ENCODE measurements at places on chromosomes 4 and X. TPM values are rescaled to one million over a fixed set of nuclear protein-coding genes. Genes with fewer than 3 reads are reported as not detected.

DNA sequence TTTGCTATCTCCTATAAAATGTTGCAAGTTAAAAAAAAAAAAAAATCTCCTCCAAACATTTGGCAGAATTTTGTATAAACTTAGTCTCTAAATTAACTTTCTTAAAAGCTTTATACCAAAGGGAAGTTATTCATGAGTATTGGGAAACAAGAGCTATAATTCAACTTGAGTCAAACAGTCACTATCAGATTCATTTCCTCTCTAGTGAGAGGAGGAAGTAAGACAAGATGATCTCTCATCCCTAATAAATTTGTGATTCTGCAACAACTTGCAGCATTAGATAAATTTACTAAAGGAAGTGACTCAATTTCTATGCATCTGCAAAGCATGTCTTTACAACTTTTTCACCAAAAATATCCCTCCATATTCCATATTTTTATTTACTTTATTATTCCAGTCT lies 135.4 kb upstream of the GNPDA2 start:
- H3K27me3 ChIP-seq, result no peaks in the 10 kb centered on the region
- no peaks in the 10 kb centered on the region for H3K36me3 ChIP-seq
- DNase-seq, result no peak
- no peaks in the 10 kb centered on the region for H3K4me1 ChIP-seq

DNA sequence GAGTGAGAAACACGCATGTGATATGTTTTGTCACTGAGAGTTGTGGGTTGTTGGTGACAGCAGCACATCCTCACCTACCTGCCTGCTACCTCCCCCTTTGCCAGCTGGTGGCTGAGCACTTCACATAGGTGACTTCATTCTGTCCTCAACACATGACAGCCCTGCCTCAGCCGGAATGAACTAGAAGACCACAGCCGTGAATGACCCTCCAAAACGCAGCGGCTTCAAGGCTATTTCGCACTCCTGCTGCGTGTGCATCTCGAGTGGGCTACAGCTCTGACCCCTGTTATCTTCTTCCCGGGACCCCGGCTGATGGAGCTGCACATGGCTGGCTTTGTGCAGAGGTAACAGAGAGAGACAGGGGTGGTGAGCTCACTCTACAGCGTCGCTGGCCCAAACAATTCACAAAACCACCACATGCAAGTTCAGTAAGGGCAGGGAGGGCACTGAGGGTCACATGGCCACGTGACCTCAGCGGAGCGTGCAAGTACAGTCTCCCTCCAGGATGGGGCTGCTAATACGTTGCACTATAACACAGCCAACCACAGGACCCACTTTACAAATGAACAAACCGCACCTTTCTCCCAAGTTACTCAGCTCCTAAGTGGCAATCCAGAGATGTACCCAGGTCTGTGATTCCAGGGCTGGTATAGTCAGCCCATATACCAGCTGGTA lies 6.3 kb upstream of the PPP2R2C start:
- H3K4me1 ChIP-seq, result no peaks in the 10 kb centered on the region
- no peak overlapping the region for H3K4me3 ChIP-seq
- H3K36me3 ChIP-seq, result no peaks in the 10 kb centered on the region
- DNase-seq, result peak; percentile 5

GRCh38 chr4:75708218-75708691 lies 16.1 kb upstream of the USO1 start:
- H3K27me3 ChIP-seq, result no peaks in the 10 kb centered on the region
- no peak for DNase-seq
- H3K4me1 ChIP-seq, result no peaks in the 10 kb centered on the region
- no peak overlapping the region for H3K4me3 ChIP-seq
- H3K27ac ChIP-seq, result peak overlapping the region; percentile 69
- peaks cover 1% of the 10 kb centered on the region for H3K36me3 ChIP-seq

GRCh38 chr4:40241941-40242340 lies 45.1 kb downstream of the RHOH start:
- H3K4me1 ChIP-seq, result peaks cover 1% of the 10 kb centered on the region
- H3K36me3 ChIP-seq, result no peaks in the 10 kb centered on the region
- no peak for DNase-seq
- H3K27ac ChIP-seq, result no peak overlapping the region

DNA sequence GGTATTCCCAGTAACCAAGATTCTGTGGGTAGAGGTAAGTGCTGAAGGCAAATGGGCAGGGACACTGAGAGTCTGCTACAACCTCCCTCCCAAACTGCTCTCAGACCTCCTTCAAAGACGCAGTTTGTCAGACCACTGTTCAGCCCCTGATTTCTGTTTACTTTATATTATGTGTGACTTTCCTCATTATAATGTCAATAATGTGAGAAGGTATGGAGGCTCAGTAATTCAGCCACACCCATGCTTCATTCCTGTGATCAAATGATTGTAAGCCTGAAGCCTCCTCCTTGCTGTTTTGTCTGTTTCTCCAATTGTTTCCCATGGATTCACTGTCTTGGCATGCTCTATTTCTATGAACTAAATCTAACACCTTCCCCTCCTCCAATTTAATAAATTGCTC lies 75.6 kb downstream of the SYTL5 start:
- H3K4me3 ChIP-seq, result no peak overlapping the region
- DNase-seq, result no peak
- no peaks in the 10 kb centered on the region for H3K27me3 ChIP-seq

GRCh38 chr4:25667931-25668557 lies 12.4 kb downstream of the SLC34A2 start:
- peaks cover 2% of the 10 kb centered on the region for H3K4me1 ChIP-seq
- no peak overlapping the region for H3K27ac ChIP-seq
- no peaks in the 10 kb centered on the region for H3K36me3 ChIP-seq
- DNase-seq, result no peak

DNA sequence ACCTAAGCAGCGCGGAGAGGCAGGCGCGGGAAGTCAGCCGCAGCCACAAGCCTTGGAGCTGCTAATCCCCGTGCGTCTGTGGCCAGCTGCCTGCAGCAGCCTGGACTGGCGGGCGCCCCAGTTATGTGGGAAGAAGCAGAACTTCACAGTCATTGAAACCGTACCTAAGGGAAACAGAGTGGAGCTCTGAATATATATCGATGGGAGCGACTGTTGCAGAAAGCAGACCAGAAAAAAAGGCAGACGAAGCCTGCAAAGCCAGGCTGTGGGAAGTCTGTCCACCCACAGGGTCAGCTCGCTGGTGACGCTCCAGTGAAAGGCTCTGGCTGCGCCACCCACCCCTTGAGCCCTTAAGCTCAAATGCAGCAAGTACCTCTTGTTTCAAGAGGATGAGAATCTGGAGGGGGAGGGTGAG lies 24.7 kb downstream of the KCNE5 start:
- peaks cover 44% of the 10 kb centered on the region for H3K4me1 ChIP-seq
- DNase-seq, result no peak
- no peaks in the 10 kb centered on the region for H3K36me3 ChIP-seq
- no peak overlapping the region for H3K4me3 ChIP-seq
- H3K27ac ChIP-seq, result no peak overlapping the region

DNA sequence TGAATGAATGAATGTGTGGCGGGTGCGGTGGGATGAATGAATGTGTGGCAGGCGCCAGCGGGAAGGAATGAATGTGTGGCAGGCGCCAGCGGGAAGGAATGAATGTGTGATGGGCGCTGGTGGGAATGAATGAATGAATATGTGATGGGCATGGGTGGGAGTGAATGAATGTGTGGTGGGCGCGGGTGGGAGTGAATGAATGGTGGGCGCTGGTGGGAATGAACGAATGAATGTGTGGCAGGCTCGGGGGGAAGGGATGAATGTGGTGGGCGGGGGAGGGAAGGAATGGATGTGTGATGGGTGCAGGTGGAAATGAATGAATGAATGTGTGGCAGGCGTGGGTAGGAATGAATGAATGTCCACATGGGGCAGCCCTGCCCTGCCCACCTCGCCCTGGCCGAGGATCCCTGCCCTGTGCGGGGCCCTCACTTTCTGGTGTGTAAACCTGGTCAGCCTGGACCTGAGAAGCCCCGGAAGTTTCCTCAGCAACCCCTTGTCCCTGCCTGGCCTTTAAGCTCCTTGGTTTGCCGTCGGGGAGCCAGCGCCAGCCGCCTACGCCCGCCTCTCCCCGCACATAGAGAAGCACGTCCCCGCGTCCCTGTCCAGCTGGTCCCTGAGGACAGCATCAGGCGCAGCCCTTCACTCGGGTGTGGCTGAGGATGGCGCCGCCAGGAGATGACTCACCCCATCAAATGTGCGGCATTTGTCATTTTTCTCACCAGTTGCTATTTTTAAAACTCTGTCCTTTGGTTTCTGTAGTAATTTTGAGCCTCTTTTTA lies 112.8 kb upstream of the LRPAP1 start:
- peaks cover 32% of the 10 kb centered on the region for H3K27me3 ChIP-seq
- no peak overlapping the region for H3K4me3 ChIP-seq
- H3K27ac ChIP-seq, result no peak overlapping the region
- DNase-seq, result no peak
- no peaks in the 10 kb centered on the region for H3K4me1 ChIP-seq

- peaks cover 12% of the 10 kb centered on the region for H3K4me1 ChIP-seq
- no peak overlapping the region for H3K27ac ChIP-seq
- DNase-seq, result peak; percentile 36
- no peaks in the 10 kb centered on the region for H3K36me3 ChIP-seq
- peaks cover 93% of the 10 kb centered on the region for H3K27me3 ChIP-seq
Measured at GRCh38 chr4:173505924-173506518, 24.0 kb downstream of the HAND2 start.

DNA sequence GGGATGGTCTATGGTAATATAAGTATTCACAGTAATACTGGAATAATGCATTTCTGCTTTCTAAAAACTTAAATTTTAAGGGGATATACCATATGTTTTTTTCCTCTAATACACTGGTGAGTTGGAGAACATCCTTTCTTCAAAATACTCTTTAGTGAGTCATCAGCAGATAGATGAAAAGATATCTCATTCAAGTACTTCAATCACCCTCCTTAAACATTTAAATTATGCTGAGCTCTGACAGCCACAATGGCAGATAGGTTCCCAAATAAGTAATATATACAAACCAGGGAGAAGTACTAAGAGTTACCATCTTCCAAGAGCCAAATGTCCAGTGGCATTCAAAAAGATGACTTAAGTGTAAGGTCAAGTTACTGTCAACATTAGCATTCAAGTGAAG lies 52.2 kb downstream of the AMMECR1 start:
- H3K27me3 ChIP-seq, result no peaks in the 10 kb centered on the region
- H3K4me3 ChIP-seq, result no peak overlapping the region
- H3K4me1 ChIP-seq, result peaks cover 5% of the 10 kb centered on the region
- H3K36me3 ChIP-seq, result peaks cover 1% of the 10 kb centered on the region

The HMGN5 gene
- 7.9 TPM for total RNA-seq

The ADAMTS3 gene
- 1.2 TPM for total RNA-seq

The ATP2B3 gene
- 0.11 TPM for total RNA-seq

The TMEM271 gene
- total RNA-seq, result not detected

All from progenitor cell of endocrine pancreas (in vitro differentiated cells).